ENCODE measurements at places on chromosomes 2 and 18. TPM values are rescaled to one million over a fixed set of nuclear protein-coding genes. Genes with fewer than 3 reads are reported as not detected.

DNA sequence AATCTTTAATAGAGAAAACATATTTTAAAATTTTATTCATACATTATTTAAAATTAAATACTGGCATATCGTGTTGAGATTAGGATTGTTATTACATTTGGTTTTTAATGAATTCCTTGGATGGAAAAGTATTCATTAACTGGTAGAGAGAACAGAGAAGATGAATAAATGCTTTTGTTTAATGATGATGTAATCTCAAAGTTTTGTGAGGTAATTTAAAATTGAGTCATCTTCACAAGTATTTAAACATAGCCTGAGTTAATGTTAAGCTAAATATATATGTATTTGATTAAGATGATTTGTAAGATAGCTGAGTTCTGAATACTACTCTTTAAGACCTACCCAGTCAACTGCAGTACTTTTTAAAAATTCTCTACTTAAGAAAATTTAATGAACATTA, 713.4 kb upstream of the VRK2 start:
- no peak for DNase-seq

GRCh38 chr18:49819823-49820671, 6.7 kb upstream of the ACAA2 start:
- DNase-seq: no peak

DNA sequence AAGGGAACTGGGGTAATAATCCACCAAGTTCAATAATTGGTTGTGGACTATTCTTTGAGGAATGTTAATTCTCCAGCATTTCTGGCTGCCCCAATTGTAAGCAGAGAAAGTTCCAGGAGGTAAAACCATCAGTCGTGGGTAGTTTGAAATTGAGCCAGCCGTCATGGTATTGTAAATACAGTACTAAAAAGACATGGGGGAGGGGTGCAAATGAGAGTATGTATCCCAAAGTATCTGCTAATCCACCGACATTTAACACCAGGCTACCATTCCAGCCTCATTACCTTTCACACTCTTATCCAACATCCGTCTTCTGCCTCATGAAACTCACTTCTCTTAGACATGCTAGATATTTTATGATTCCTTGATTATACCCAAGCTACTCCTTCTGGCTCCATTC, 507.9 kb downstream of the ERBB4 start:
- no peak for DNase-seq

Gene CHRNG
- not detected for total RNA-seq

Gene DSEL
- total RNA-seq: 7.1 TPM

All from epithelial cell of proximal tubule (primary cell).